ENCODE measurements at places on chromosomes 7 and 10. TPM values are rescaled to one million over a fixed set of nuclear protein-coding genes. Genes with fewer than 3 reads are reported as not detected.

AHR gene
- 99.1 TPM for total RNA-seq

GRCh38 chr10:46308666-46309450 is 22.1 kb downstream of the ANTXRL start:
- DNase-seq: no peak

DNA sequence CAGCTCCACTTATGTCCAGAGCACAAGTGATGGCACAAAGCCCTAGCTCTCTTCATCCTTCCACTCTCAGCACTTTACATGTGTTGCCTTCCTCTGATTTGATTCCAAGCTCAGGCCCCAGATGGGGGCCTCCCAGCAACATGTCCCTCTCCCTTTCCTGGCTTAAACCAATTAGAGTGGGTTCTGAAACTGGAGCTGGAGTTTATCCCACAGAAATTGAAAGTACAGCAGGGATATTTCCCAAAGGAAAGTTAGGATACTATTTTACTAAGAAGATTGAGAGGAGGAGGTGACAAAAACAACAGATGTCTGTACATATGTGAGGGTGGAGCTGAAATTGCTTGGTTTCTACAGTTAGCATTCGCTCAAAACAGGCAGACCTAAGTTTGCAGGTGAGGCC is 724.6 kb downstream of the AUTS2 start:
- no peak for DNase-seq

- DNase-seq: no peak
Measured at GRCh38 chr7:66105263-66105748, 9.3 kb upstream of the CRCP start.

DNA sequence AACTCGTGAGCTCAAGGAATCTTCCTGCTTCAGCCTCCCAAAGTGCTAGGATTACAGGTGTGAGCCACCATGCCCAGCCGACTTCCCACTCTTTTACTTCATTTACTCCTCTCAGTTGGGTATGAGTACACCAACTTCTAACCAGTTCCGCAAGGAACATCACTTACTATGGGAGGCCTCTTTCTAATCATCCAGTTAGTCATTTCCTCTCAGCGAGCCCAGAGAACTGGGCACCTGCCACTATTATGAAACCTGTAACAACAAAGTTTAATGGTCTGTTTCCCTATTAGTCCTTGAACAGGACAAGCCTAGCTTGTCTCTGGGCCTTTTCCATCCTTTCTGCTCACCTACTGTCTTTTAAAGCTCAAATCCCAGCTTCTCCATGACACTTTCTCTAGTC is 88.8 kb downstream of the DNMBP start:
- DNase-seq: peak; percentile 83

- DNase-seq: no peak
Measured at GRCh38 chr7:74284781-74285259, 4.4 kb upstream of the CLIP2 start.

- peak; percentile 49 for DNase-seq
Measured at GRCh38 chr10:93464776-93465388, 17.3 kb downstream of the MYOF start.

- DNase-seq: no peak
Measured at GRCh38 chr10:131548176-131548575, 236.7 kb upstream of the TCERG1L start.
